ENCODE measurements at places on chromosomes 5 and 9. TPM values are rescaled to one million over a fixed set of nuclear protein-coding genes. Genes with fewer than 3 reads are reported as not detected.

Gene ANKRA2
- total RNA-seq: 11.8 TPM

Gene FOXD4
- total RNA-seq: not detected

Gene GRM6
- not detected for total RNA-seq

GRCh38 chr9:109328978-109329637 is 8.2 kb upstream of the EPB41L4B start:
- no peak for DNase-seq

- DNase-seq: peak; percentile 62
Measured at GRCh38 chr5:139422307-139422893, 16.9 kb downstream of the DNAJC18 start.

DNA sequence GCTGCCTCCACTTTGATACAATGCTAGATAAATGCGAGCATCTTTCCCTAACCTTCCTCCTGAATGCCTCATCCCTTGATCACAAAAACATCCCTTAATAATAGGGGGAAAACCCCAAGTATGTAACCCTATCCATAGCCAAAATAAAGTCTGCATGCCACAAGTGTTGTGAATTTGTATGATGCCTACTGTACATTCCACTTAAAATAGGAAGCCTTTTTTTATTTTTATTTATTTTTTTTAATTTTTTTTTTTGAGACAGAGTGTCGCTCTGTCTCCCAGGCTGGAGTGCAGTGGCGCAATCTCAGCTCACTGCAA is 207.0 kb downstream of the AOPEP start:
- no peak for DNase-seq

DNA sequence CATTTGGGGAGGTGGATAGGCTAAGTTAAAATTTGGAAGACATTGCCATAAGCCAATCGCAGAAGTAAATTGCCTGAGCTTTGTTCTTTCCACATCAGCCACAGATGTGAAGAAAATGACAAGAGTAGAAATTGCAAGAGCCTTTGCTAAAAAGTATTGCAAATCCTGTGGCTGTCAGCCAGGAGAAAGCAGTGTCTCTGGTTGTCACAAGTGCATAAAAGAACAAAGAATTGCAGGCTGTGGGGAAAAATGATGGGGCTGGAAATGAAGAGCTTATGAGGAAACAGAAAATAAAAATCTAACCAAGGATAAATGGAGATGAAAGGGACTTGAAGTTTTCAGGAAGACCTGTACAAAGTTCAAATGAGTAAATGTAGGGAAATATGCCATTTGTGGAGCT is 344.8 kb downstream of the CSNK1G3 start:
- no peak for DNase-seq

DNA sequence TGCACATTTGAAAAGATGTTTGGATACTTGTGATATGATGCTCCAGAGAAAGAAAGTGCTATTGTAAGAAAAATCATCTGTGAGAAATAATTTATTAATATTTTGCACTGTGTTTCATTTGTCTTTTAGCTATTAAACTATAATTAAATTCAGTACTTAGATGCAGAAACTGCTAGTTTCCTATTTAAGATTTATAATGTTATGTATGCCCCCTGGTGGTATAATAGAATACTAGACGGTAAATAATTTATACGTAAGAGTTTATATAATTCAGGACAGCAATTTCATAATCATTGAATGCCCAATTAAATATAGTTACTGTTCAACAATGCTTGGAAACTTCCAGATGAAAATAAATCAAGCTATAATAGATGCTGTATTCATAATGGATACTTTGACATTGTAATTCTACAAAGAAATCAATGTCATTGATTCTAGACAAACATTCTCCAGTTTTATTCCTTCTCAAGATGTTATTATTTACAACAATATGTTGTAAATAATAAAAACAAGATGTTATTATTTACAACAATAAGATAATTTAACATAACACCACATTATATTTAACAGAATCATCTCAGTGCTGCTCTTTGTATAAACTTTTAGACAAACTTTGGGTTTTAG is 101.0 kb downstream of the TMEM232 start:
- peak; percentile 9 for DNase-seq

GRCh38 chr5:21931116-21931515 is 922.0 kb downstream of the CDH12 start:
- DNase-seq: no peak

DNA sequence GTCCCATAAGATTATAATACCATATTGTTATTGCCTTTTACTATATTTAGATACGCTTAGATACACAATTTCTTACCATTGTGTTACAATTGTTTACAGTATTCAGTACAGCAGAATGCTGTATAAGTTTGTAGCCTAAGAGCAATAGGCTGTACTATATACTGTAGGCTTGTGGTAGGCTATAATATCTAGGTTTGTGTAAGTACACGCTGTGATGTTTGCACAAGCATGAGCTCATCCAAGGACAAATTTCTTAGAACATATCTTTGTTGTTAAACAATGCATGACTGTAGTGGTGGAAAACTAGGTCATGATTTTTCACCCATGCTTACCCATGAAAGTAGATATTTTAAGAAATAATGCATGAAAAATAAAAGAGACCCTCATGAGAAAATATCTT is 509.4 kb upstream of the CDH18 start:
- no peak for DNase-seq

DNA sequence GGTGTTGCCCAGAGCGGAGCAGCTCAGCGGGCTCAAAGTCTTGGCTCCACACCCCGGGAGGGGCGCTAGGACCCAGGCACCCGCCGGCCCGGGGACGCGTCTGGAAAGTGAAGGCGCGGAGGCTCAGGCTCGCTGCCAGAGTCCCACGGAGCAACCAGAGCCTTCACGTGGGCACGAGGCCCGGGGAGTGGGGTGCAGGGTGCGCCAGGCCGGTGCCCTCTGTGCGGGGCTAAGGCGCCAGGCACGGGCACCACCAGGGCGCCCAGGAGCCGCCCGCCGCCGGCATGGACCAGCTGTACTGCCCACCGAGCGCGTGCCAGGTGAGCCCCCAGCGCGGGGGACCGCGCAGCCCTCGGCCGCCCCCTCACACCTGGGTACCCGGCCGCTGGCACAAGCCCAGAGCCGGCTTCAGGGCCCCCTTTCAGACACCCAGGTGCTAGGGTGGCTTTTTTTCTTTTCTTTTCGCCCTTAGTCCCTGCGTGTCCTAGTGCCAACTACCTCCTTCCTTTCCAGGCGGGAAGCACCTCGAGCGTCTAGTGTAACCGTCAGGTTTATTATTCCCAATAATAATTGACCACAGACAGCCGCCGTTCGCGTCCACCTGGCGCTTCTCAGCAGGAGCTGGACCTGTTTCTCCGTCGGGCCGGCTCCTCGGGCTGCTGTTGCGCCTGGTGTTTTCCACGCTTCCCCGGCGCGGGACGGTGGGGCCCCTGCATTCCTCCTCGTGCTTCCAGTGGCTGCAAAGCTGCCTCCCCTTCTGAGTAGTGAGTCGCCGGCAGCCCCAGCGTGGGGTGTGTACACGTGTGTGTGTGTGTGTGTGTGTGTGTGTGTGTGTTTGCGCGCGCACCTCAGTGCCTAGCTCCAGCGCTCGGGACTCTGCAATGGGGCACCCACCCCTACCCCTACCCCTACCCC is 30.1 kb upstream of the PDE8B start:
- no peak for DNase-seq

- DNase-seq: no peak
Measured at GRCh38 chr5:39558541-39558940, 133.8 kb upstream of the DAB2 start.

GRCh38 chr5:122163121-122164069 is 34.0 kb downstream of the ZNF474 start:
- DNase-seq: no peak

All from glomerular endothelial cell (primary cell).